Fibroblast of skin of abdomen (primary cell): ENCODE measurements at places on chromosomes 5 and 9.
A peak's percentile ranks its signal among the peaks of the same experiment; 100 is the strongest.

DNA sequence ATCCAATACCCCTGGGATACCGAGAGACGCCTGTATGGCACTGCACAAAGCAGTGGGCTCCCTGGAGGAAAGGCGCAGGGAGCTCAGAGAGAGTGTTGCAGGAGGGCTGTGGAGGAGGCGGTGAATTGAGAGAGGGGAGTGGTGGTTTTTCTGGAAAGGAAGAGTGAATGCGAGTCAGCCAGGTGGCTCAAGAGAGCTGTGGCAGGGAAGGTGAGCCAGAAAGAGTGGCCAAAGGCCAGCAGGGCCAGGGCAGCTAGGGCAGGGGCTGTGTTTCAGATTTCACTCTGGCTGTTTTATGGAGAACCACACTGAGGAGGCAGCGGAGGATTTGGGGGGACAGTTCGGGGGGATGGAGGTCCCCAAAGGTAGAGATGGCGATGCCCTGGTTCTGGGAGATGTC, 13.0 kb upstream of the DAB2IP start:
- DNase-seq: no peak

DNA sequence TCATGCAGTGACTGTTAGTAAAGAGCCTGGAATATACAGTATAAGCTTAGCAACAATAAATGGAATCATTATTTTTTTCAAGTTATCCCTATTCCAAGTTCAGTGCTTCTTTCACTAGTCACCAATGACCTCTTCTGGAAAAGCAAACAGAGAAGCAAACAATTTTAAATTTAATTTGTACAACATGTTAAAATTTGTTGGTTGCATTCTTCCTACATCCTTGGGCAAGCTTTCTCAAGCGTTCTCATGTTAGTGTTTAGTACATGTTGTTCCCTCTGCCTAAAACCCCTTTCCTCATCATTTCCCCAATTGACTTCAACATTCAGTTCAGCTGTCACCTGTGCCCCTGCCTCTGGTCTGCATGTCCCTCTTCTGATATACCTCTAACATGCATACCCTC, 123.4 kb downstream of the SEC61B start:
- DNase-seq: no peak

GRCh38 chr9:78245401-78245800, 9.5 kb downstream of the CEP78 start:
- no peak for DNase-seq

DNA sequence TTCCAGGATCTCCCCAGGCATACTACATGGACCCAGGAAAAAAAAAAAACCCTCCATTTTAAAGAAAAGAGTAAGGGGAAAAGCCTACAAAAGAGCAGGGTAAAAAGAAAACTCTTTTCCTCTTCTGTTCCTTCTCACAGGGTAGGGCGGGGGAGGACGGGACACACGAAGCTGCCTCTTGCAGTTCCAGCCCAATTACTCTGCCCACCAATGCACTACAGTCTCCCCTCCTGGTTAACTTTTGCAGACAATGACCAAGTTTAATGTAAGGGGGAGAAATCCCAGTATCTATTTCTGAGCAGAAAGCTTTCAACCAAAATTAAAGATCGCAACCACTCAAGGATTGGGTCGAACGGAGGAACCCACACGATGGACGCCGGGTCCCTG, 1.3 kb downstream of the BRD3 start:
- no peak for DNase-seq

DNA sequence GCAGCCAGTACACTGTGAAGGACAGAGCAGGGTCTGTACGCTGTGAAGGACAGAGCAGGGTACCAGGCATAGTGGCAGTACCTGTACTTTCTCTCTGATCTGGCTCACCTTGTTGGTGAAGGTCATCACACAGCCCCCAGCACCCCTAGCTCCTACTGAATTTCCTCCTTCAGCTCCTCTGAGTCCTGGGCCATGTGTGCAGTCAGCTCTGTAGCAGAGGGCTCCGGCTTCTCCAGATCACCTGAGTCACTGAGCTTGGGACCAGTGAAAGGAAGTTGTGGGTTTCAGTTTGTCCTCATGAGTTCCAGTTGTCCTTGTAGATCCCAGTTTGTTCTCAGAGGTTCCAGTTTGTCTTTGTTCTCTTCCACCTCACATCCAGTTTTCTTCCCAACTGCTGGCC, 5.5 kb downstream of the NUDT2 start:
- no peak for DNase-seq

DNA sequence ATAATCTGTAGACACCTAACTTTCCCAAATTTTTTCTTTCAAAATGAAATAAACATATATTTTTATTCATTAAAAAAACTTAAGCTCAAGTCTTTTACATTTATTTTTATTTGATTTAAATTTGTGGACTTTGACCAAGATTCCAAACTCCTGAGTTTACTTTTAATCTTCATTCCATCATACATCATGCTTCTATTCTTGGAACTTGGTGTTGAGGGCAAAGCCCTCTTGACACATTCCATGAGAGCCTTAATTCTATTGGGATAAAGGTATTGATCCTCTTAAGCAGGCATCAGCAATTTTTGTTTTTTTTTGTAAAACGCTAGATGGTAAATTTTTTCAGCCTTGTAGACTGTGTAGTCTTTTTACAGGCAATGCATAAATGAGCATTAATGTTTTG, 53.6 kb downstream of the FBXO4 start:
- DNase-seq: no peak

DNA sequence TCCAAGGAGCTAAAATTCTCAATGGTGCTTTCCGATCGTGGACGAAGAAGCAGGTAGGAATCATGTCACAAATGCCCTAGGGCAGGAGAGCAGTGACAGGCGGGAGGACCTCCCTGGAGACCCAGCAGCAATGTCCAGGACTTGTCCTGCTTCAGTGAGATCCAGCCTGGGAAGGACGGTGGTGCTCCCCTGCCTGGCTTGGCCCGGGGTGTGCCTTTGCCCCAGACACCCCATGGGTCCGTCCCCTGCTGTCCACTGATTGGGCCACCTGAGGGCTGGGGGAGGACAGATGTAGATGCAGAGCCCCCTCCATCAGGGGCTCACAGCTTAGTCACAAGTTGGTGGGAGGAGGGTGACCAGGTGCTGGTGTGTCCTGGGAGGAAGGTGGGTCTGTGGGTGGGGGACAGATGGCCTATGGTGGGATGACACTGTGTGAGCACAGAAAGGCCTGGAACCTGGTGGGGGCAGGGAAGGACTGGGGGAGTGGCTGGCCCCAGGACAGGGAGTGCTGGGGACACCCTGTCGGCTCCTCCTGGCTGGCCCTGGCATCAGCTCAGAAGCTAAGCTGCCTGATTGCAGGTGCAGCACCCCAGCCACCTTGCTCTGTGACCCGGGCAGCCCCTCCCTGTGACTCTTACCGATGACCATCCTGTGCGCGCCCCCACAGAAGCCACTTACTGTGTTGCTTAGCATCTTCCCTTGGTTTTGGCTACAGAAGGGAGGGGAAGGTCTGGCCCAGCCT, 82.0 kb downstream of the PHF2 start:
- no peak for DNase-seq

DNA sequence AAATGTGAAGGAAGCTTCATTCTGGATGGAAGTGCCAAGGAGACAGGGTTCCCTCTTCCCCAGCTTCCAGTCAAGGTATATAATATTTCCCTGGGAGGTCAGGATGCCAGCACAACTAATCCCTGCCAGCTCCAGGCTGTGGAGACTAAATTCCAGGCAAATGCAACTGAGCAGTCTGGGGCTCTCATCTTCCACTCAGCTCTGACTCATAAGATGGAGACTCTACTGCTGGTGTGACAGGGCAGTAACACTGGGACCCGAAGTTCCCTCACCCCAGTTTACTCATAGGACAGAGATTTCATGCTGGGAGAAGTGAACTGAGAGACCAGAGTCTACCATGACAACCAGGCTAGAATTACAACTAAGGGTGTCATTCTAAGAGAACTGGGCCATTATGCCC, 235.4 kb downstream of the FSTL4 start:
- no peak for DNase-seq

DNA sequence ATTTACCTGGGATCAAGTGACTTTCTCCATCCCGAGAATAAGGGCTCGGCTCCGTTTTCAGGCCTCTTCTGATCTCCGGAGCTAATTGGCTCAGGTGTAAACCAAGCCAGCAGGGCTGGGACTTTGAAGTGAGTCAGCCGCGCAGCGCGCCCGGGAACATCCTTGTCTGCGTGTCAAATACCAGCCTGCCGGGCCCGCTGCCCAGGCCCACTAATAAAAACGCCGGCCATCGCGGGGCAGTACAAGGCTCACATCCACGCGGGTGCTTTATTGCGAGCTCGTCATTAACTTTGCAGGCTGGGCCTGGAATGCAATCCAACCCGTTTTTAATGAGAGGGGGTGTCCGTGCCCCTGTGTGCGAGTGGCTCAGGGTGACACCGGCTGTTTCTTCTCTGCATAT, 416.8 kb downstream of the IRX2 start:
- DNase-seq: no peak

- DNase-seq: peak; percentile 24
These were observed 670 bp upstream of the PURA start for GRCh38 chr5:140113180-140113698.

DNA sequence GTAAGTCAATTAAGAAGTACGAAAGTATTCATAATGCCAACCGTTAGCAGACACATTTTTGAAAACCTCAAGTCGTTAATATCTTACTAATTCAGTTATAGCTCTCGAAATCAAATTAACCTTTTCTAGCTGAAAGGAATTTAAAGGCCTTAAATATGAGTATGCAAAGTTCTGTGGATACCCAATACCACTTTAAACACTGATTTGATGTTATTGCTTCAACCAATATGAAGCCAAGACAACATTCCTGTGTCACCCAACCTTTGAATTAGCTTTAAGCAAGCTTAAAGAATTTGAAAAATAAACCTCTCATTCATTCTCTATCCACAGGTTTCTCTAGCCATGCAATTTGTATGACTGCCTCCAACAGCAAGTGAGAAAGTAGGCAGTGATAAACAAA, 204.5 kb downstream of the MCTP1 start:
- no peak for DNase-seq

GRCh38 chr5:63878788-63879187, 83.5 kb downstream of the HTR1A start:
- no peak for DNase-seq

DNA sequence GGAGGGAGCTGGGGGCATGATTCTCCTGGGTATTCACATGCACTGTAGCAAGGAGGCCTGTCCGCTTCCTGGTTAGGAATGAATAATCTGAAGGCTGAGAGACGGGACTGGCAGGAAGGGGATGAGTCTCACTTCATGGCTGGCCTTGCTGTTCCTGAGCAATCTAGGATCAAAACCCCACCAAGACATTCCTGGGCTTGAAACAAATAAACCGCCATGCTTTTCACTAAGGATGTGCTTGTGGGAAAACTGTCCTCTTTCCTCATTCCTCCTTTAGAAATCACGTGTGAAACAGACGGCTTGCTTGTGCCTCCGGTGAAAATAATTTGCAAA, 132.8 kb downstream of the MACROH2A1 start:
- no peak for DNase-seq

- DNase-seq: peak; percentile 88
These were observed 513.1 kb downstream of the PDE4D start for GRCh38 chr5:59380350-59380951.

- no peak for DNase-seq
These were observed 395 bp downstream of the TLN1 start for GRCh38 chr9:35731415-35732184.

GRCh38 chr9:4292781-4293180, 7.1 kb downstream of the GLIS3 start:
- peak; percentile 66 for DNase-seq

DNA sequence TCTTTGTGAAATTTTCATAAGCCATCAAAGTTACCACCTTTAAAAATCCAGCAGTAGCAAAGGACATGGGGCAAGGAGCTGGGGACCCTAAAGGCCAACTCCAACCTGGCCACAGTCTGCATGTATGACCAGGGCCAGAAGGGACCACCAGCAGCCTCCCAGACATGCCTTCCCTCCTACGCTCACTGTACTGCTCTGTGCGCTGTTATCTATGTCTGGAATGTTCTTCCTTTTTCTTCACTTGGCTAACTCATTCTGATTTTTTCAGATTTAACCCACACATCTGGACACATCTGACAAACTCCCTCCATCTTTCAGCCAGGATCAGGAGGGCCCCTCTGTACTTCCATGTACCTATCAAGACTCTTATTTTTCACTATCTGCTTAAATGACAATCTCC, 47.6 kb upstream of the TRAF1 start:
- peak; percentile 6 for DNase-seq

GRCh38 chr9:133546287-133546680, 11.8 kb downstream of the ADAMTSL2 start:
- DNase-seq: no peak

GRCh38 chr5:145689235-145689634, 145.9 kb downstream of the PRELID2 start:
- DNase-seq: no peak

GRCh38 chr5:8848997-8849594, 696.8 kb downstream of the SEMA5A start:
- peak; percentile 50 for DNase-seq

DNA sequence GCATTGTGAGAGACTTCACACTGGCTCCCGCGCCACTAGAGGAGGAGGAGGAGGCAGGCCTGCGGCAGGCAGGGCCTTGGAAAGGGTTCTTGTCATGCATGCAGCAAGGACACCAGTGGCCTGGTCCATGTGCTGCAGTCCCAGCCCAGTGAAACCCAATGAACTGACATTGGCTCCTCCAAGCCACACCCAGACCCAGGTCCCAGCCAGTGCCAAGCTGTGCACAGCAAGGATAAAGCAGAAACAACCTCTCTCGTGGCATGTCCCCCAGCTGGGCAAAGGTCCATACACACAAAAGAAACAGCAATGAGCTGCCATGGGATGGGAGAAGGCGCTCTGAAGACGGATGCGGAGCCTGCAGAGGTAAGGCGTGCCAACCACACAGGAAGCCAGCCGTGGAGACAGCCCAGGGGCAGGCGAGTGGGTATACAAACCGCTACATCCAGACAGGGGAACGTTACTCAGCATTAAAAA, 89.2 kb downstream of the SEMA4D start:
- DNase-seq: no peak

DNA sequence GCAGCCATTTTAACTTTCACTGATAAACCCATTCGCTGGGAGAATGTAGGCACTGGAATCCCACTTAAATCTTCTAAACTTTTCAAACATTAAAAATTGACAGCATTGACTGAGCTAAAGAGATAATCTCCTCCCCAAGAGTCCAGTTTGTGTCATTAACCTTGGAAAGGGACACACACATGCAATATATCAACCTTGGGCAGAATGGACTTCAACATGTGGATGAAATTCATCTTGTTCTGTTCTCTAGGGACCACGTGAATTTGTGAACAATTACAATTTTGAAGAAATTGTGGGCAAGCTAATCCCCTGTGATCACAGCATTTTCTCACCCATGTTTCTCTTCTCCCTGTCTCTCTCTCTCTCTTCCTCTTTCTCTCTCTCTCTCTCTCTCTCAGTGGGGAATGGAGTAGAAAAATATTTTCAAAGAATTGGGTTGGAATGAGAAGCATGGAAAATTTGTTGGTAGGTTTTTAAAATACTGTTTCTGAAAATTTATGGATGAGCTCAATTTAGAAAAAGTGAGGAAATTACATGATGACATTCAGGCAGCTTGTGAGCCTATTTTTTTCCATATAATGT, 553.7 kb downstream of the EBF1 start:
- DNase-seq: no peak
